NCI-H146 (cell line): ENCODE measurements at places on chromosomes 11 and 22.

- DNase-seq: no peak
These were observed 102.8 kb downstream of the GGTLC2 start for GRCh38 chr22:22746963-22747933.

DNA sequence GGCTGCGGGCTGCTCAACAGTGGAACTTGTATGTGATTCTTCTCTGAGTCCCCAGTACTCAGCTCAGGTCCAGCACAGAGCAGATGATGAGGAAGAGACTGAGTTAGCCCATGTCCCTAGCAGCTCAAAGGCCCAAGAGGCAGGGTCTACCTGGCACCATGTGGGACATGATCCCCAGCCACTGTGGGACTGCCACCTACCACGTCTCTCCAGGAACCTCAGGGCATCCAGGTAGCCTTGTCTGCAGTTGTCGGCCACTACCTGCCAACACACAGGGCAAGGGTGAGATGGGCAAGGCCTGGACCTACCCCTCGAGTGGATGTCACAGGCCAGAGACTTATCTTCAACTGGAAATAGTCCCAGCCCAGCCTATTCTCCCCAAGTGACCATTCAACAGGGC is 4.4 kb downstream of the PNPLA5 start:
- DNase-seq: no peak

DNA sequence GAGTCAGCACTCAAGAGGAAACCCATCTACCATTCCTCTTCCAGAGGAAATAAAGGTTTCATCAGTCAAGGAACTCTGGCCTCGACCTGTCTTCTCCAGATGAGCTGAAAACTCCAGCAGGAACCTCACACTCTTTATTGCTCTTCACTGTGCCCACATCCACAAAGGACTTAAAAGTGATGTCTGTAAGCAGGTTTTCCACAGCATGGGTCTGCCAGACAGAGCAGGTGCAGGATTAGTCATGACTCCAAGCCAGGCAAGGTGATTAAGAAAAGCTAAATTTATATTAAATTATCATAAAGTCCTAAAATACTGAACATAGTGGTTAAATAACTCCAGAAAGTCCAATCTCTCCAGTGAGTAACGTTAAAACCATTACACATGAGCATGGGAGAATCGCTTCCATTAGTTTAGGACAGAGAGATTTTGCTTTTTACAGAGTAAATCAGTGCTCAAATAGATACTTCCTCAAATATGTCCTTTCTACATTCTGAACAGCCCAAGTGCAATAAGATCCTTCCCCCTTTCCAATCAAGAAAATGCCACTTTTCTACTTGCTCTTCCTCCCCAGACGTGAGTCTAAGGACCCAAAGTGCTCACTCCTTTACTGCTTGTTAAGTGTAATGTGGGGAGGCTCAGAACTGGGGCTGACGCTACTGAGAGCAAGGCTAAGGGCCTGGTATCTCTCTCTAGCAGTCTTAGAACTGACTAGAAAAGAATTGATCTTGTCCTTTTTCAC is 10.7 kb upstream of the CKAP5 start:
- no peak for DNase-seq

- DNase-seq: no peak
These were observed 12.7 kb upstream of the TNNT3 start for GRCh38 chr11:1906611-1907423.

GRCh38 chr11:117220999-117221774 is 10.7 kb downstream of the PCSK7 start:
- DNase-seq: no peak

GRCh38 chr11:112999520-112999919 is 38.3 kb downstream of the NCAM1 start:
- DNase-seq: peak; percentile 45

- DNase-seq: no peak
These were observed 525.9 kb downstream of the KCNA4 start for GRCh38 chr11:29490938-29491337.

DNA sequence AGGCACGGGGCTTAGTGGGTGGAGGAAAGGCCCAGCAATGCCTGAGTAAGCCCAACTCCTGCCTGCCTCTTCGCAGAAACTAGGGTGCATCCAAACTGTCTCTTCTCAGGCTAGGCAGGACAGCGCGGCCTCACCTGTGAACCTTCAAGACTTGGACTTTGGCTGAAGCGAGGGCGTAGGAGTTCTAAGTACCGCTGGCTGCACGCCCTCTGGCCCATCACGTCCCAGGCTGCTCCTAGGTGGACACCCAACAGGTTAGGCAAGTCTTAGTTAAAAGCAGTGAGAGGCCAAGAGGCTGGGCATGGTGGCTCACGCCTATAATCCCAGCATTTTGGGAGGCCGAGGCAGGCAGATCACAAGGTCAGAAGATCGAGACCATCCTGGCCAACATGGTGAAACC is 1.8 kb upstream of the DDB2 start:
- DNase-seq: no peak

DNA sequence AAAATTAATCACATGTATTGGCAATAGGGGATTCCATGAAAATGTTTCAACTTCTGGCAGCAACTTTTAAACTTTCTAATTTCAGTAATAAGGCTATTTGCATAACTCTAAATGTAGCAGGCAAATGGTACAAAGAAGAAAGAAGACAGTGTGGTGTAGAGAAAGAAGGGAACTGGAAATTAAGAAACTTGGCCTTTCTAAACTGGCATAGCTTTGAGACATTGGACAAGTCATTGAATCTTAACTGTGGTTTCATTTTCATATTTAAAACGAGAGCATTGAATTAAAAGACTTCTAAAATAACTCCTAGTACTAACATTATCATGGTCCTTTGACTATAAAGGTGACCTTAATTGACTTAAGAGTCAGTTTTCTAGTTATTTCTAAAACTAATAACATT is 125.0 kb downstream of the UVRAG start:
- DNase-seq: no peak

DNA sequence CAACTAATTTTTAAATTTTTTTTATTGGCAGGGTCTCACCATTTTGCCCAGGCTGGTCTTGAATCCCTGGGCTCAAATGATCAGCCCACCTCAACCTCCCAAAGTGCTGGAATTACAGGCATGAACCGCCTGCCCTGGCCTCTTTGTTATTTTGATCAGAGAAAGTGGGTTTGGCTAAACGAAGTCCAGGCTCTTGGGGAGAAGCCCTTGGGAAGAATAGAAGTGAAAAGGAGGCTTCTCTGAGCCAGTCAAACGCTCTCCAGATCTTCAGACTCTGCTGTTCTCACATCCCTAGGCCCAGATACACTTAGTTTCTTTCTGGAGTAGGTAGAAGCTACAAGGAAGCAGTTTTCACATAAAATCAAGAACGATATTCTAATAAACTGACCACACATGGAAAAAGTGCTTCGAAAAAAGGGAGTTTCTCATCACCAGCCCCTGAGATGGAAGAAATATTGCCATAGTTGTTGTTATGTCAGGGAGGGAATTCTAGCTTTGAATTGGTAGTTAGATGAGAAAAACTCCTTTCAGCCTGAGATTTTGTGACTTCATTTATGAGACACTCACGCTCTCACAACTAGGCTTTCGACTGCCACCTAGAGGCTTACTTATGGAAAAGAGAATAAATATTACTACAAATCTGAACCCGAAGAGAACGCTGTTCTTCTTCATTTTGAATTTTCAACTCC is 41.7 kb upstream of the AQP11 start:
- DNase-seq: peak; percentile 69

GRCh38 chr11:1547467-1548098 is 24.5 kb downstream of the DUSP8 start:
- no peak for DNase-seq

GRCh38 chr11:12901272-12901671 is 107.8 kb upstream of the RASSF10 start:
- no peak for DNase-seq

GRCh38 chr11:15830741-15831428 is 525.5 kb downstream of the SOX6 start:
- DNase-seq: no peak
